Epithelial cell of proximal tubule (primary cell): ENCODE measurements at places on chromosomes 6 and 20.
A peak's percentile ranks its signal among the peaks of the same experiment; 100 is the strongest.

DNA sequence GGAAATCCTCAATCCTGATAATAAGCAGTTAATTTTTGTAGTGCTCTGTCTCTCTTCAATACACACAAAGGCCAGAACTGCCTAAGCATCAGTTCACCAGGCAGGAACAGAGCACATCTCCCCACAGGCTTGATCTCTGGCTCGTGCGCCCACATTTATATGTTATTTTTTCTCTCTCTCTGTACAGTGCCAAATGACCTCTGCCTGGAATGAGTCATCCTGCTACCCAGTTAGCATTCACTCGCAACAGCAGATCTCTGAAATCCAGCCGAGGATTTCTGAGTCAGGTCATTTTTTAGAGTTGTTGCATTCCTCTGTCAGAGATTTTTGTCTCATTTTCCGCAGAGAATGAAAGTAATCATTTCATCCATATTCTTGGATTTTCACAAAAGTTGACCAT is 107.1 kb downstream of the COL12A1 start:
- DNase-seq: peak; percentile 89

DNA sequence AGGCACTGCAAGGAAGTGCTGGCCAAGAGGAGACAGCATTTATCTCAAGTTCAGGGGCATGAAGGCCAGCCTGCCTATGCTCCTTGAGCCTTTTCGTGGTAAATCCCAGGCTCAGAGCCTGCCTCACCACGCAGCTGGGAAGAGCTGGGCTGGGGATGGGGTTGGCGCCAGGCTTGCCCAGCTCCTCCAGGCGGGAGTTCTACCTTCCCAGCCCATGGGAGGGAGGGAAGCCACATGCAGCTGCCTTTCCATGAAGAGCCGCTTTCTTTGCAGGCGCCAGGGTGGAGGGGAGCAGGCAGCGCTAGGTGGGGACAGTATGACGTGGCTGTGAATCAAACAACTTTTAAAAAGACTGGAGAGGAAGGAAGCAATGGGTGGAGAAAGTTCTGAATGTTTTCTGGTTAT is 19.5 kb upstream of the SIRT5 start:
- DNase-seq: no peak

GRCh38 chr20:44754554-44754953 is 8.9 kb downstream of the KCNK15 start:
- DNase-seq: no peak

DNA sequence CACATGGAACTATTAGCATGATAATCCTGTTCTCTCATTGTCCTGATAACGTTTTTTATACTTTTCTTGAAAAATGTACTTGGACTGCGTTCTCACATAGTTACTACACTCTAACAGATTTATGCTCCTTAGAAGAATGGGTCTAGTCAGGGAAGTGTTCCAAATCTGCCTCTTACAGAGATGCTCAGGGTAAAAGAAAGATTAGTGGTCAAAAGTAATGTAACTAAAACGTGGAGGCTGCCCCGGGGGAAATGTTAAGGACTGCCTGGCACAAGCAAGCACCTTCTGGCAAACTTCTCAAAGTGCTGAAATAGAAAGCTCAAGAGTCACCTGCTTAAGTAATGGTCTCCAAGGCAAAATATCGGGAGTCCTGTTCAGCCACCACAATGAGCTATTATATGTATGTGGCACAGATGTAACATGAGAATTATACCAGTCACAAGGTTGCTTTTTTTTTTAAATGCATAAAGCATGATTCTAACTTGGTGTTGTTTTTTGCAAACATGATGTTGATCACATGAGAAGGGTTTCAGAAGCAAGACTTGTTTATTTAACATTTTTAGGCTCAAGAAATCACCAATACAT is 244.5 kb upstream of the JARID2 start:
- no peak for DNase-seq

- no peak for DNase-seq
Measured at GRCh38 chr6:165480916-165481315, 171.5 kb upstream of the C6orf118 start.

DNA sequence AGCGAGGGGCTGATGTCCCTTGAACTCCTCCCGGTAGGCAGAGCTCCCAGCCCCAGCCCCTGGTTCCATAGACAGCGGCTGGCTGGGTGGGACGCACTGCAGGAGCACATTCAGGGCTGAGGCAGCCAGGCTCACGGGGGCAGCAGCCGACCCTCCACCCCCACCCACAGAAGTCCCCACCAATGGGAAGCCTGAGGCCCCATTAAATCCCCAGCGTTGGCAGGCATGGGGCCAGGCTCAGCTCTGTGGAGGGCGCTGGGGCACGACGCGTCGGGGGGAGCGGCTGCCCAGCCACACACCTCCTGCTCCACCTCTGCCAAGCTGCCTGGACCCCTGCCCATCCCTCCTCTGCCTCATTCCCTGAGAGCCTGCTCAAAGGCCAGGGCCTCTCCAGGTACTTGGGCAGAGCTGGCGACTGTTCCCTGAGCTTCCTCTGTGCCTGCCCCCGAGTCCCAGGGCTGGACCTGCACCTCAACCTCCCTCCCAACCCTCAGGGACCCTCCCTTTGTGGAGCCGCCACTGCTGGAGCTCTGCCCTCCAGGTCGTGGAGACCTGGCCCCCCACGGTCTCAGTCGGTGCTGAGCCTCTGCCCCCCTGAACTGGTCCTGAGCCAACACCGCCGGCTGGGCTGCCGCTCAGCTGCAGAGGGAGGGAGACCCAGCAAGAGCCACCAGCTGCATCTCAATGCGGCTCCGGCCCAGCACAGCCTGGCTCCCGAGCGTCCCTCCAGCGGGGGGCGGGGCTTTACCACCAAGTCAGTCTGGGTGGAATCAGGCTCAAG is 9.1 kb downstream of the CHRNA4 start:
- no peak for DNase-seq
